ENCODE measurements at places on chromosomes 3 and 15.

DNA sequence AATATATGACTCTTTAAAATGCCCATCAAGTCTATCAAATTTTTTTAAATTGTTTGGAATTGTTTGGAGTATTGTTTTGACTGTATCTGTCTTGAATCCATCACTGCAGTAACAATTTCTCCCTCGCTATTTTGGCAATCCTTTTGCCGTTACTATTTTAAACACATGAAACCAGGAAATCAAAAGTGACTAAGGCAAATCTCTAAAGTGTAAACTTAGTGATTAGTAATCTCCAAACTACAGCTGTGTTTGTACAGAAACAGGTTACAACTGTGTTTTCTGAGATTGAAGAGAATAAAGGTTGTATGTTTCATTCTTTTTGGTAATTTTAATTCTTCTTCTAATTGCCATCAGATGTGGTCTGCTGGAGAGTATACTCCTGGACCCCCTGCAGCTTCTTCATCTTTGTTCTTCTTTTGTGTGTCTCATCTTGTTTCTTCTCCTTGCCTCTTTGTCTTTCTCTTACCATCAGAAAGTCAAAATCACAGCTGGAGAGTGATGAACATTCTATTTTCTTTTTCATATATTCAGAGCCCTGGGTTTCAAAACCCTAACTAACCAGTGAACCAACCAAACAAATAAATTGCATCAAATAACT, 465.4 kb downstream of the RBMS3 start:
- no peak for DNase-seq

GRCh38 chr3:15486979-15487378, 34.5 kb downstream of the COLQ start:
- no peak for DNase-seq

DNA sequence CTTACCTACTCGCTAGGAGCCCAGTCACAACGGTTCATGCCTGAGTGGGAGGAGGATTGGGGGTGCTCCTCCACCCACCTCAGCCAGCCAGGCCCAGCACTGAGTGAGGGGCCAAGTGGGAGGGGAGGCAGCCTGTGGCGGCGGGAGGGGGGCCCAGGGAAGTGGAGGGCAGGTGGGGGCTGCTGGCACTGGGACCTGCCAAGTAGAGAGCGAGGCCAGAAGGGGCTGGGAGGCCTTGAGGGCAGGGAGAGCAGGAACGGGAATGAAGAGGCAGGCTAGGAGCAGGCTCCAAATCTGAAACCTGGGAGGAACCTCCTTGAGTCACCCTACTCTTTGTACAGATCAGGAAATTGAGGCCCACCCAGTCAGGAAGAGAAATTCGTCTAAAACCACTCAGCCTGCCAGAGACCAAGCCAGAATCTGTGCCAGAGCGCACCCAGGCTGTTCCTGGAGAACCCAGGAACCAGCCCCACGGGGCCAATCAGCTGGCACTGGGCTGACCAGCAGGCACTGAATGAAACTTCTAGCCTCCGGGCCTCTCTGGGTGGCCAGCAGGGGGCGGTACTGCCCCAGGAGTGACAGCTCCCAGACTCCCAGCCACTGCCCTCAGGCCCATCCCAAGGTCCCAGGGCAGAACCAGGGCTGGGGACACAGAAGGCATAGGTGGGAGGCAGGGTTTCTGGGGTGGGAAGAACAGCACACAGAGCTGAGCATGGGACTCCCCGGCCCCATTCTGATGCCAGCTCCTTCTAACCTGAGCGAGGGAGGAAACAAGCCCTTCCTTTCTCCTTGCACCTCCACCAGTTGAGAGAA, 14.8 kb upstream of the CYP11A1 start:
- DNase-seq: peak; percentile 8

GRCh38 chr3:110579840-110580550, 491.6 kb upstream of the NECTIN3 start:
- DNase-seq: no peak

DNA sequence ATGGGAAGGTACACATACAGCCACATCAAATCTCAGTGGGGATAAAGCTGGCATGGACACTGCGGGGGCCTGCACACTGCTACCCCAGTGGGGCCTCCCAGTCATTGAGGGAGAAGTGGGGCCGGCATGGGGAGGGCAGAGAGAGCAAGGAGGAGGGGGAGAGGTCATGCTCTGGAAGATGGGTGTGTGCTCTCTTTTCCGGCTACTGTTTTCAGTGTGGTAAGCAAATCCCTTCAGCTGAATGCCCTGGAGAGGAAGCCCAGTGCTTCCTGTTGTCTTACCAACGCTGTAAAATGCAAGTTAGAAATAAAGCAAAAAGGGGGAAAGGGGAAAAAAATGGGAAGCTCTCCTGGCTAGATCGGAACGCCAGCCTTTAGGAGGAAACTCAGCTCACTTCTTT, 30.8 kb downstream of the NRROS start:
- DNase-seq: no peak

DNA sequence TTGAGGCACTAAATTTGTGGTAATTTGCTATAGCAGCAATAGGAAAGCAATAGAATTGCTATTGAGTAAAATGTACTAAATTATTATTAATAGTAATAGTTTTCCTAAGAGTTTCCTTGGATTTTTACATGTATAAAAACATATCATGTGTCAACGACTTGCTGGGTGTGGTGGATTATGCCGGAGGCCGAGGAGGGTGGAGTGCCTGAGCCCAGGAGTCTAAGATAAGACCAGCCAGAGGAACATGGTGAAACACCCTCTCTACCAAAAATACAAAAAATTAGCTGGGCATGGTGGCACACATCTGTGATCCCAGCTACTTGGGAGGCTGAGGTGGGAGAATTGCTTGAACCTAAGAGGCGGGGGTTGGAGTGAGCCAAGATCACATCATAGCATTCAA, 749.9 kb downstream of the TBL1XR1 start:
- no peak for DNase-seq

- DNase-seq: no peak
These were observed 229.1 kb upstream of the ADAMTS9 start for GRCh38 chr3:64916937-64917336.

GRCh38 chr15:55279746-55280351, 9.8 kb downstream of the RAB27A start:
- no peak for DNase-seq

GRCh38 chr15:71800835-71801745, 9.3 kb upstream of the NR2E3 start:
- peak; percentile 5 for DNase-seq
